Mucosa of gallbladder (tissue), 1 donor: ENCODE measurements at places on chromosomes 12 and 14. TPM values are rescaled to one million over a fixed set of nuclear protein-coding genes. Genes with fewer than 3 reads are reported as not detected.

The FOXG1 gene
- not detected for total RNA-seq

The SPATA7 gene
- total RNA-seq, result 17.9 TPM

The PMCH gene
- not detected for total RNA-seq

The B4GALNT1 gene
- total RNA-seq, result 1.3 TPM

The MYH6 gene
- not detected for total RNA-seq

The KRT75 gene
- not detected for total RNA-seq

The TAS2R8 gene
- total RNA-seq, result not detected

The IGFBP6 gene
- 22.8 TPM for total RNA-seq

The DBX2 gene
- total RNA-seq, result not detected

The ERGIC2 gene
- total RNA-seq, result 74.6 TPM

The PTPN21 gene
- total RNA-seq, result 33.7 TPM

The CELA1 gene
- not detected for total RNA-seq

The SLC38A4 gene
- total RNA-seq, result 0.69 TPM
